ENCODE measurements at places on chromosomes 3 and 15.

- no peak for DNase-seq
Measured at GRCh38 chr15:81299630-81300273, 24.2 kb downstream of the STARD5 start.

DNA sequence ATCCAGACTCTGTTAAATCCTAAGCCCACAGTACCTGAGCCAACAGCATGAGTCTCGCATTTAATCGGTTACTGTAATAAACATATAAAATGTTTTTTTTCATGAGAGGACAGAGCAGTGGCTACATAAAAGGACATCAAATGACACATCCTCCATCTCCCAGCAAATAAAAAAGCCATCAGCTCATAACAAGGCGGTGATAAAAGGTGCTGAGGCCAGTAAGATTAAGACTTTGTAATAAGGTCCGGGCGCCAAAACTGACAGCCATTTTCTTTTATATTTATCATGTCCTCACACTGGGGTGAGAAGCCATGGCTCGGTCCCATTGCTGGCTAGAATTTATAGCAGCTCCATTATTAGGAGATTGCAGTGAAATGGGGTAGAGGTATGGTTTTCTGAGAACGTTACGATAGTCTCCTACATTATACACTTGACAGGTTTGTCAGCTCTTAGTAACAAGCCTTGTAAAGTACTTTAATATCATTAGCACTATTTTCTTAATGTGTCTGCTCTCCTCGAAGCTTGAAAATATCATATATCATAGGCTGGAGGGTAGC lies 977.8 kb upstream of the NR2F2 start:
- DNase-seq: no peak

DNA sequence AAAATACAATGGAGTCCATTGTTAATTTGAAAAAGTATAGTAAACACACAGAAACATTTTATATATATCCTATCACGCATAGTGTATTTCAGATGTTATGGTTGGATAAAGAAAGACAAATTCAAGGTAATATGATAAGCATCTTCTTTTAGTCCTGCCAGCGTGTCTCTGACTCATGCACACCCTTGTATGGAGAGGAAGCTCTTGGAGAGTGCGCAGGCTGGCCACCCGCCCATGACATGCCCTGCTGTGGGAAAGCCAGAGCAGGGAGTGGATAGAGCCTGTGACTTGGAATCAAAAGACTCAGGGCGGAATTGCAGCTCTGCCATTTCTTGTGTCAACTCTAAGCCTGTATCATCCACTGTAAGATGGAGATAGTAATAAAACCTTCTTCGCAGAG lies 23.0 kb upstream of the COPG1 start:
- DNase-seq: peak; percentile 81

DNA sequence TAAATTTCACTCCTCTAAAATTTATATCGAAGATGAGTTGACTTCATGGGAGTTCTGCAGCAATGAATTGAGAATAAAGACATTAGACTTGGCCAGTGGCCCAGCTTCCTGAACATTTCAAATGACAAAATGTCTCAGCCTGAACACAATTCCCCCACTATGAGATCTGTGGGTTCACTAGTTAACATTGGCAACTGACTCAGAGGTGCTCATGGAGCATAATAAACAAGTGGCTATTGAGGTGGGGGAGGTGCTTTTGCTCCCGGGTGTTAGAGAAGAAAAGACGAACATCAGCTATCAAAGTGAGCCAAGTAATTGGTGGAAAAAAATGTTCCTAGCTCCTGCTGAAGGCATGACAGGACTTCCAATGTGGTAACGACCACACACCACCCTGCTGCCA lies 6.3 kb downstream of the ATP13A4 start:
- no peak for DNase-seq

- no peak for DNase-seq
Measured at GRCh38 chr15:31776039-31776438, 254.3 kb upstream of the CHRNA7 start.

GRCh38 chr3:55540579-55540978 lies 53.5 kb upstream of the WNT5A start:
- DNase-seq: no peak

- peak; percentile 66 for DNase-seq
Measured at GRCh38 chr3:138941259-138941885, 5.6 kb downstream of the FOXL2 start.

- DNase-seq: no peak
Measured at GRCh38 chr3:111750278-111750884, 108.7 kb upstream of the PHLDB2 start.

DNA sequence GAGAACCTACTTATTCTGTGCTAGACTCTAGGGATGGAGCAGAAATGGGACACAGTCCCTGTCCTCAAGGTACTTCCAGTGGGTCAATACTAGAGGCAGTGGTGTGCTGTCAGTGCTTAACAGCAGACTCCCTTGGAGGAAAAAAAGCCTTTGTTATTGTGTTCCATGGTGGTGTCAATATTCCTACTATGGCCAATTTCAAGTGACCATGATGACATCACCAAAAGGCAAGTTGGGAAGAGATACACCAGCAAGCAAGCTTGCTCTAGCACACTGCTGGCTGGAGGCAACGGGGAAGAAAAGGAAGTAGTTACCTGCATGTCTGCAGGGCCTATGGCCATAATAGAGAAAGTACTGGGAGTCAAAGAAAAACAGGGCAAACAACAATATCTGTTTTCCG lies 89.6 kb upstream of the ETV5 start:
- DNase-seq: no peak

GRCh38 chr3:195226900-195227447 lies 44.0 kb downstream of the XXYLT1 start:
- peak; percentile 44 for DNase-seq

DNA sequence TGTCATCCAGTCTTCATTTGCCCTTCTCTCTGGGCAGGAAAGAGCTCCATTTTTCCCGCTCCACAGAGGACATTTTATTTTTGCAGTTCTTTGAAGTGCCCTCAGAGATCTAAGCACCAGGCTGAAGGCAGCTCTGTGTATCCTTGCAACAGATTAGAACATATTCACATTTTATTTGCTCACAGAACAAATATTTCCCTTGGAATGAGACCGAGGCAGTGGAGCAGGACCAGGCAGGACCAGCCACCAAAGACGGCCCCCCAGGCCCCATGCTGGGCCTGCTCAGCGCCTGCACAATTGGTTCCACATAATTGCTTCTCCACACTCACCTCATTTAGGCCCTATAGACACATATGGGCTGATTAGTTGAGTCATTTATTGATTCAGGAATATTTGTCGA lies 15.7 kb upstream of the ETV5 start:
- DNase-seq: no peak

DNA sequence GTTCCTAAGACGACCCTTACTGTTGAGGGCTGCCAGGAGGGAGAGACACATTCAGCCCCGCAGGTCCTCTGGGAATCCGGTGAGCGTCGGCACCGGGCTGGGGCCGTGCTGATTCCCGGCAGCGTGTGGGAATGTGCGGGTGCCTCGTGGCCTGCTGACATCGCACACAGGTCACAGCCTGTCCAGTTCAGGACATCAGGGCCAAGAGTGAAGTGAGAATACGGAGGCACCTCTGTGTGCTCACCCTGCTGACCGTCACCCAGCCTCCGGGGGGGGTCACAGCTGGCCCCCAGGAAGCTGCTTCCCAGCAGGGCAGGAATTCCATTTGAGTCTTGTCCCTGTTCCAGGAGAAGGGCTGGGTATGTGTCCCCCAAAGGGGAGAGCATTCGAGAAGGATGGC lies 53.6 kb downstream of the PGPEP1L start:
- no peak for DNase-seq

- no peak for DNase-seq
Measured at GRCh38 chr3:12503126-12503957, 19.1 kb downstream of the TSEN2 start.

DNA sequence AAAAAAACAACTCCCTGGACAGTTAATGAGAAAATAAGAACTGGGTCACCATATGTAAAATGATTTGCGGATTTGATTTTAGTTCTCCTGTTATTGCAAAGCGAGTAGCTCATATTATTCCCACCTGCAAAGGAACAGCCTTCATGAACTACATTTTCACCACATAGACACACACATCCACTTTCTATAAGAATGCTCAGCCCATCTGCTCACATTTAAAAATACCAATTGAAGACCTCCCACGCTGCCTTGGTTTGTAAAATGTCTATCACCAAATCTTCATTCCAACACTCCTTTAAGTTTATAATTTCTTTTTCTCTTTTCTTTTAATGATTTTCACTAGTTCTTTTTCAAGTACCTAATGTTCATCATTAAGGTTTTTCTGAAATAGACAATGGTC lies 148.6 kb downstream of the FGF12 start:
- no peak for DNase-seq

- peak; percentile 55 for DNase-seq
Measured at GRCh38 chr15:64883100-64883581, 28.6 kb upstream of the ANKDD1A start.

- DNase-seq: no peak
Measured at GRCh38 chr3:100972301-100972844, 20.8 kb downstream of the ABI3BP start.

- DNase-seq: no peak
Measured at GRCh38 chr15:74580538-74581350, 34.9 kb upstream of the CLK3 start.

Data from fibroblast of pulmonary artery (primary cell).